Placental pericyte (primary cell): ENCODE measurements at places on chromosomes 5 and 9. TPM values are rescaled to one million over a fixed set of nuclear protein-coding genes. Genes with fewer than 3 reads are reported as not detected.

OTP gene
- total RNA-seq, result not detected in 2 replicates

GFI1B gene
- not detected in 2 replicates for total RNA-seq

CDK5RAP2 gene
- 13.8 and 39.9 TPM in 2 replicates for total RNA-seq

RASGEF1C gene
- total RNA-seq, result not detected in 2 replicates
